Mesothelial cell of epicardium (in vitro differentiated cells): ENCODE measurements at places on chromosomes 16 and 17. TPM values are rescaled to one million over a fixed set of nuclear protein-coding genes. Genes with fewer than 3 reads are reported as not detected.

Gene KRTAP17-1
- total RNA-seq = not detected in 3 replicates

Gene NAGS
- total RNA-seq = 0.42 to 0.88 TPM (median 0.82 TPM) in 3 replicates

Gene PRAC1
- 14.0 to 16.8 TPM (median 15.2 TPM) in 3 replicates for total RNA-seq

- H3K27me3 ChIP-seq = peaks cover 14% of the 10 kb centered on the region
- no peaks in the 10 kb centered on the region for H3K36me3 ChIP-seq
- H3K27ac ChIP-seq = peak overlapping the region; percentile 53
- H3K4me1 ChIP-seq = peaks cover 31% of the 10 kb centered on the region
- DNase-seq = peak; percentile 67
- peak overlapping the region; percentile 56 for H3K4me3 ChIP-seq
Observed at GRCh38 chr17:61416540-61417363, 17.1 kb downstream of the TBX2 start.

Gene ABCA6
- 0.11 to 0.79 TPM (median 0.42 TPM) in 3 replicates for total RNA-seq

- H3K4me3 ChIP-seq = no peak overlapping the region
- H3K36me3 ChIP-seq = peaks cover 8% of the 10 kb centered on the region
- H3K27ac ChIP-seq = peak overlapping the region; percentile 66
- DNase-seq = no peak
- no peaks in the 10 kb centered on the region for H3K27me3 ChIP-seq
- H3K4me1 ChIP-seq = peaks cover 15% of the 10 kb centered on the region
Observed at GRCh38 chr17:79003661-79004411, 5.7 kb downstream of the CANT1 start.

- no peak overlapping the region for H3K27ac ChIP-seq
- H3K27me3 ChIP-seq = peaks cover 5% of the 10 kb centered on the region
- H3K4me1 ChIP-seq = peaks cover 6% of the 10 kb centered on the region
- H3K36me3 ChIP-seq = no peaks in the 10 kb centered on the region
- no peak overlapping the region for H3K4me3 ChIP-seq
Observed at GRCh38 chr17:32116937-32117336, 25.4 kb upstream of the RHOT1 start.

DNA sequence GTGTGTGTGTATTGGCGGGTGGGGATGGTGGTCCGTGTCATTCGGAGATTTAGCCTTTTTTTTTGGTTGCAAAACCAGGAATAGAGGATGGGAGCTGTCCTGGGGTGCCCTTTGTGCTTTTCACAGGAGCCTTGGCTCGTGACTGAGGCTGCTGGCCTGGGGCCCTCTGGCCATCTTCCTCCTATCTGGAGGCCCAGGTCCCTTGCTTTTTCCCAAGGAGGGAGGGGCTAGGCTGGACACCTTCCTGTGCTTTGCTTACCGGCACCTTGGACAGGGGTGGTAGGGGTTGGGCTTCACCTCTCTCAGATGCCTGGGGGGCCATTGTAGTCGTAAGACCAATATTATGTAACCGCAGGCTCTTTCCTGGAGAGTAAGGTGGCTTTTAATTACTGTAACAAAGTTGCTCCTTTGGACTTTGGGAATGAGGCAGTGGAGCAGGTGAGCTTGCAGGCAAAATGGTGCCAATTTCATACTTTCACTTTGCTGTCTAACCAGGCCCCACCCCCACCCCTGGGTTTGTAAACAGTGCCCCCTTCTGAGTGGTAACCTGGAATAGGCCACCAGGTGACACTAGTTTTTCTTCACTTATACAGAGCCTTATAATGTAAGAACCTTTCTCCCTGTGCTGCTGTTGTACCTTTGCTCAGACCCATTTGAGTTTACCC is 1.2 kb downstream of the DYNLL2 start:
- H3K4me1 ChIP-seq = peaks cover 47% of the 10 kb centered on the region
- peak overlapping the region; percentile 85 for H3K27ac ChIP-seq
- DNase-seq = no peak
- peaks cover 17% of the 10 kb centered on the region for H3K36me3 ChIP-seq
- H3K4me3 ChIP-seq = peak overlapping the region; percentile 86
- peaks cover 5% of the 10 kb centered on the region for H3K27me3 ChIP-seq

DNA sequence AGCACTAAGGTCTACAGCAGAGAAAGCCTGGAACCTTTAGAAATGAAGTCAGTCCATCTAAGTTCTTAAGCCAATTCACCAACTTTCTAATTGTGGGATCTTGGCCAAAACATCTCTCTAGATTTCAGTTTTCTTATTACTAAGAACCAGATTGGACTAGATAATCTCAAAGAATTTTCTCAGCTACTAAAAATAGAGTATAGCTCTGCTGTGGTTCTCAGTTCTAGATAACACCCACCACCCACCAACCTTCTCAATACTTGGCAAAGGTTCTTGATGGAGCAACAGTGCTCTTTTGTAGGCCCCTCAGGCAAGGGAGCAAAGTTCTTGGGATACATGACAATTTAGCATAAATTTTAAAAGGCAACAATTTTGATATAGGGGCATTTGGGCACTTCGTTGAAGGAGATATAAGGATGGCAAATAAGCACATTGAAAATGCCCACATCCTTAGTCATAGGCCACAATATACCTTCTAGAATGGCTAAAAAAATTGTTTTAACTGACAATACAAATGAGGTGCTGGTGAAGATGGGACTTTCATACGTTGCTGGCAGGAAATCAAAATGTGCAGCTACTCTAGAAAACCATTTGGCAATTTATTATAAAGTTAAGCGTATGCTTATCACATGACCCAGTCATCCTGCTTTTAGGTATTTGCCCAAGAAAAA is 74.4 kb upstream of the TMEM132E start:
- H3K4me1 ChIP-seq = no peaks in the 10 kb centered on the region
- H3K27ac ChIP-seq = no peak overlapping the region
- H3K4me3 ChIP-seq = no peak overlapping the region
- H3K27me3 ChIP-seq = peaks cover 70% of the 10 kb centered on the region
- H3K36me3 ChIP-seq = no peaks in the 10 kb centered on the region

Gene SHBG
- 0.60 to 0.84 TPM (median 0.82 TPM) in 3 replicates for total RNA-seq

- H3K27me3 ChIP-seq = no peaks in the 10 kb centered on the region
- H3K36me3 ChIP-seq = peaks cover 7% of the 10 kb centered on the region
- H3K27ac ChIP-seq = no peak overlapping the region
Observed at GRCh38 chr16:13982451-13982850, 62.5 kb downstream of the ERCC4 start.

DNA sequence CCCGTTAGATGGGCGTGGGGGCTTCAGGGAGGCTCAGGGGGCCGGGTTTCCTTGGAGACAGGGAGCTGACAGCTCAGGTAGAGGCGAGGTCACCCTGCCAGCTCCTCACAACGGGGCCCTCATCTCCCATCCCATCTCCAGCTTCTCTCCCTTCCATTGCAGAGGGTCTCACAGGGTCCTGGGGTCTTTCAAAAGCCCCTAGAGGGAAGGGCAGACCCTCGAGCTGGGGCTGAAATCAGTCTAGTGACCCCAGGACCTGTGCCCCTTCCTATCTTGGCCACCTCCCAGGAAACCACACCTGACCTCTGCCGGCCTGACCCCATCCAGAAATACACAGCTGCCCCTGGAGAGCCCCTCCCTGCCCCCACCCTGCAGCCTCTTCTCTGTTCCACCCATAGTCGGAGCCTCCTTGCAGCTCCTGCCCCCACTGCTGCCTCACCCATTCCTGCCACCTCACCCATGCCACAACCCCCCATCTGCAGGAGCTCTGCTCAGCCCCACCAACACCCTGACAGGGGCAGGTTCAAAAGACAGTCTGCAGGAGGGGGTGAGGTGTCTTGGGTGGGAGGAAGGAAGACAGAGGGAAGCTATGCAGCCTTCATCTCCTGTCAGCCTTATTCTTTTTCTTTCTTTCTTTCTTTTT is 23.4 kb downstream of the PIK3R5 start:
- H3K4me1 ChIP-seq = no peaks in the 10 kb centered on the region
- H3K4me3 ChIP-seq = no peak overlapping the region
- no peaks in the 10 kb centered on the region for H3K36me3 ChIP-seq
- DNase-seq = no peak

GRCh38 chr17:42282478-42283080 is 5.7 kb upstream of the STAT5A start:
- H3K27me3 ChIP-seq = peaks cover 8% of the 10 kb centered on the region
- no peak overlapping the region for H3K27ac ChIP-seq
- no peaks in the 10 kb centered on the region for H3K36me3 ChIP-seq
- no peak overlapping the region for H3K4me3 ChIP-seq
- peak; percentile 6 for DNase-seq
- H3K4me1 ChIP-seq = peaks cover 9% of the 10 kb centered on the region

Gene TEX2
- 27.1 to 29.7 TPM (median 27.3 TPM) in 3 replicates for total RNA-seq
